ENCODE measurements at places on chromosomes 2 and 18.

DNA sequence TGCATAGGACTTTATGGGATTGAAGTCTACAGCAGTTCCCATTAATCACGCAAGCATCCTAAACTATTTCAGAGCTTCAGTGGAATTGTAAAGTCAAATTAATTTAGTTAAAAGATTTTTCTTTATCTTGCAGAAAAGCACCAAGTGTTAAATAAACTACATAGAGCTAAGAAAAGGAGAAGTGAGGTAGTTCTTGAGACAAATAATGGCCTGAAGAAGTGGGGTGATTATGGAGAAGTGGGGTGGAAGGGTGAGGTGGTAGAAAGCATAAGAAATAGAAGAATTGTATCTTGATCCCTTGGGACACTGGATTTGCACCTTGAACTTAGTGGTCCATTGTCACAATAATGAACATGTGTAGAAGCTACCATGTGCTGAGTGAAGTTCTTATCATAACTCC, 121.7 kb upstream of the LINC00305 start:
- DNase-seq = no peak

GRCh38 chr2:1947316-1947715, 203.0 kb upstream of the PXDN start:
- no peak for DNase-seq

- no peak for DNase-seq
Observed at GRCh38 chr2:230230087-230230486, 4.6 kb downstream of the SP140 start.

DNA sequence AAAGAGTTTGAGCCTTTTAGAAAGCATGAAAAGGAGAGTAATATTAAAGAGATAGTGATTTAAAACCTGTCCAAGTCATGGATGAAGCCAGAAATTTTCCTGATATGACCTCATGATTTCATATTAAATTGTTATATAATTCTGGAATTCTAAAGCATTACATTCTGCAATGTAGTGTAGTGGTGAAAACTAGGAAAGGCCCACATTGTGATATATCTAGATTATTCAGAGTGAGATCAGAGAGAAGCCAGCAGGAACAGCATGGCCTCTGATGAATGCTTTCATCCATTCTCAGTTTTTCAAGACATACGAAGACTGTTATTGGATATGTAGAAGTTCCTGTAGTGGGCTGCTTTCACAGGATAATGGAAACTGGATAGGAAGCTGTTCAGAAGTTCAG, 98.8 kb downstream of the LCLAT1 start:
- no peak for DNase-seq

GRCh38 chr2:190911813-190912212, 31.2 kb downstream of the GLS start:
- DNase-seq = no peak
